ENCODE measurements at places on chromosomes 1 and 21. TPM values are rescaled to one million over a fixed set of nuclear protein-coding genes. Genes with fewer than 3 reads are reported as not detected.

GRCh38 chr1:62240651-62241370 lies 46.2 kb downstream of the L1TD1 start:
- no peak overlapping the region for H3K4me3 ChIP-seq
- no peaks in the 10 kb centered on the region for H3K36me3 ChIP-seq
- no peak for DNase-seq
- H3K4me1 ChIP-seq = peaks cover 25% of the 10 kb centered on the region
- no peak overlapping the region for H3K27ac ChIP-seq
- H3K27me3 ChIP-seq = no peaks in the 10 kb centered on the region

DNA sequence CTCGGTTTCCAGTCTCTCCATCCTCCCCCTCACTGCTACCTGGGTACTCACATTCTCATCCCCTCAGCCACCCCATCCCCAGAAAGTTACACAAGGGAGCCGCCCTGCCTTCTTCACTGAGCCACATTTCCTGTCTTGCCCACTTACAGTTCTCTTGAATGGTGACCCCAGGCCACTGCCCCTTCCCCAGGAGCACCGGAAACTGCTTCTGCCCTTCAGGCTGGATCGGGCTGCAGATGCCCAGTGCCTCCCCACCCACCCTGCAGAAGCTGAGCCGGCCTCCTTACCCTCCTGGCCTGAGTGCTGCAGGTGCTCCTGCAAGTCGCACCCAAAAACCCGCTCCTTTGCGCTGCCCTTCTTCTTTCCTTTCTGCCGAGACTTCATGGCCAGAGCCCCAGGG lies 450 bp downstream of the ARHGAP30 start:
- H3K4me3 ChIP-seq = no peak overlapping the region
- no peak for DNase-seq
- no peaks in the 10 kb centered on the region for H3K4me1 ChIP-seq
- no peaks in the 10 kb centered on the region for H3K36me3 ChIP-seq
- no peaks in the 10 kb centered on the region for H3K27me3 ChIP-seq
- H3K27ac ChIP-seq = no peak overlapping the region

DNA sequence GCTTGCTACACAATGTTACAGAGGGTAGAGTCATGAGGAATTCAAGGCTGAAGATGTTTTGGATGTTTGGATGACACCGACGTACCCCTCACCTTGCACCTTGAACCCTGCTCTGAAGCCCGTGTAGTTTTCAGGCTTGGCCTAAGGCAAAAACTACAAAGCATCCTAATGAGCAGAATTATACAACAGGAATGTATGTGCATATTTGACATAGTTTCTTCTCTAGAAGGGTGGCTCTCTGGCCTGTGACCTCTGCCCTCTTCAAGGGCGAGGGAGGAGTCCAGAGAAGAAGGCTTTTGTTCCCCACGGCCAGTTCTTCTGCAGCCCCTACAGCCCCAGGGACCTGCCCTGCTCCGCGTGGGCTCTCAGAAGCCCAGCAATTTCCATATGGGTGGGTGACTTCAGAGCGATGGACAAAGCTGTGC lies 43.3 kb downstream of the L1TD1 start:
- DNase-seq = peak; percentile 75
- H3K4me1 ChIP-seq = peaks cover 30% of the 10 kb centered on the region
- H3K36me3 ChIP-seq = no peaks in the 10 kb centered on the region
- no peaks in the 10 kb centered on the region for H3K27me3 ChIP-seq

GRCh38 chr1:208071435-208072031 lies 160.6 kb upstream of the CD34 start:
- H3K4me3 ChIP-seq = no peak overlapping the region
- no peaks in the 10 kb centered on the region for H3K4me1 ChIP-seq
- no peak overlapping the region for H3K27ac ChIP-seq
- H3K27me3 ChIP-seq = no peaks in the 10 kb centered on the region

Gene CAMTA1
- 61.4 TPM for total RNA-seq

All from Caco-2 (cell line).